Neural crest cell (in vitro differentiated cells): ENCODE measurements at places on chromosomes 5 and 9. TPM values are rescaled to one million over a fixed set of nuclear protein-coding genes. Genes with fewer than 3 reads are reported as not detected.

- no peak for DNase-seq
Observed at GRCh38 chr5:119417891-119418605, 34.2 kb upstream of the HSD17B4 start.

DNA sequence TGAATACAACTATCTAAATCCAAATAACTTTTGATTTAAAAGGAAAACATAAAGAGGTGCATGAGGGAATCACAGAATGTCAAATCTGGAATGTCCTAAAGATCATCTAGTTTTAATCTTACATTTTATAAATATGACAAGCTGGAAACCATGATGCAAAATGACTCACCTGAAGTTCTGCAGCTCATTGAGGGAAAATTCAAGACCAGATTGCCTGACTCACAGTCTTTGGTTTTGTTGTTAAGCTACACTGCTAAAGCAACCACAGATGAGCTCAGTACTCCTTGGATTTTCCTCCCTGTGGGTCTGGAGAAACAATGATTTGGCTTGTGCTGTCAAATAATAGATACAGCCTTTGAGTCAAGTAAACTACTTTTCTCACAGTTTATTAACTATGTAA is 19.1 kb upstream of the EDIL3 start:
- no peak for DNase-seq

SOHLH1 gene
- total RNA-seq, result not detected in 2 replicates

DNA sequence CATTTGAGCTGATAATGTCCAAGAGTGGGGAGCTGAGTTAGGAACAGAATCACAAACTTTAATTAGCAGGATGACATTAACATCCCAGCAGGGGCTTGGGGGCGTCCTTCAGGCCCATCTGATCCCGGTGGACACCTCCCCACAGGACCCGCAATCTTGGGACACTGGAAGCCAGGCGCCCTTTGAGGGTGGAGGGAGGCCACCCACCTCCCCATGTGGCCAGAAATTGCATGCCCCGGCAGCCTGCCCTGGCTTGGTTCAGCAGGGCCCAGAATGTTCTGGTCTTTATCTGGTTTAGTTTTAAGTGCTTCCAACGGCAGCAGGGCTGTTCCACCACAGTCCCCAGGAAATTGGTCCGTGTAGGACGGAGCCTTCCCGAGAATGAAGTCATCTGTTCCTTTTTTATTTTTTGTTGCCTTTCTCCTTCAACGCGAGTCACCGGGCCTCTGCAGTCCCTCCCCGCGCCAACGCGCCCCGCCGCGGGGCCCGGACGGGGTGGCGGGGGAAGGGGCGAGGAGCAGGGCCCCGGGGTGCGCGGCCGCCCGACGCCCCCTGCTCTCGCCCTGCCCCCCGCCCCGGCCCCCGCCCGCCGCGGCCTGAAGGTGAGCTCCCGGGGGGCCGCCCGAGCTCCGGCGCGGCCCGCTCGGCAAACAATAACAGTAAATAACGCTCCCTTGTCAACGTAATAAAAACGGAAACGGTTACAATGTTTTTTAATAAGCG is 207.9 kb downstream of the C9orf50 start:
- DNase-seq, result no peak

ENTPD2 gene
- not detected in 2 replicates for total RNA-seq
